ENCODE measurements at places on chromosomes 1 and 21.

GRCh38 chr1:29224356-29224837 lies 6.3 kb downstream of the MECR start:
- no peaks in the 10 kb centered on the region for H3K4me1 ChIP-seq
- H3K36me3 ChIP-seq, result no peaks in the 10 kb centered on the region
- no peaks in the 10 kb centered on the region for H3K27me3 ChIP-seq
- no peak for DNase-seq
- H3K4me3 ChIP-seq, result no peak overlapping the region

DNA sequence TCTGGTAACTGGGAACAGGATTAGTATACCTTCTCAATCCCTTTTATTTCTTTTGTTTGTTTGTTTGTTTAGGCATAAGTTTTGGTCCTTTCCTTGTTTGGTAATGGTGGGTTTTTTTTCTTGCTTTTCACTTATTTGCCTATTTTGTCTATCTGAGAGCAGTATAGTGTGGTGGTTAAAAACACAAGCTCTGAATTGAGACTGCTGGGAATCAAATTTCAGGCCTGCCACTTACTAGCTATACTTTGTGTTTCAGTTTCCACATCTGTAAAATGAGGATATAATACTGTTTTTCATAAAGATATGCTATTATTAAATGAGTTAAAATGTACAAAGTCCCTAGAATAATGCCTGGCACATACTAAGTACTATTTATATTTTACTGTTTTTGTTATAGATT lies 81.6 kb upstream of the IVNS1ABP start:
- no peaks in the 10 kb centered on the region for H3K4me1 ChIP-seq
- no peaks in the 10 kb centered on the region for H3K27me3 ChIP-seq
- no peak overlapping the region for H3K27ac ChIP-seq
- no peaks in the 10 kb centered on the region for H3K36me3 ChIP-seq

GRCh38 chr1:12125422-12126355 lies 41.1 kb upstream of the TNFRSF1B start:
- H3K4me3 ChIP-seq, result no peak overlapping the region
- no peaks in the 10 kb centered on the region for H3K27me3 ChIP-seq
- H3K4me1 ChIP-seq, result no peaks in the 10 kb centered on the region
- DNase-seq, result no peak

DNA sequence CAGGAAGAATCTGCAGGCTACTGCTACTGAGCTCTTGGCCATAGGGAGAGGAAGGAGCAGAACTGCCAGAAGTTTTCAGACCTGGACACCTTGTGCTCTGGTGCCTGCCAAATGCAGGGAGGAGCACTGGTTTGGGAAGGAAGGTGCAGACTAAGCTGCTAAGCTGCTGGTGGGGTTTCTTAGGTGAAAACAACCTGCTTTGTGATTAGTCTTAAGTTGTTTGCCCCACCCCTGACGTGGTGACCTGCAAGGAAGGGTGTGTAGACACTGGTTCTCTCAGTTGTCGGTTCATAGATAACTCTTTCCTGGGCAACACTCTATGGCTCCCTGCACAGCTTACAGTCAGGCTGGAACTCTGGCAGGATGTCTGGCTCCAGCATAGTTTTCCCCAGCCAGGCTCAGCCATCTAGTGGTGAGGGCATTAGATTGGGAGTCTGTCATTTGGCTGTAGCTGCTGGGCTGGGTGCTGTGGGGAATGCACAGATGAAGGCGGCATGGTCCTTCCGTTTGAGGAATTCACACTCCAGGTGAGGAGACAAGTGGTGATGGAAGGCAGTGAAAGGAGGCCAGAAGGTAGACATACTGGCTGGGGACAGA lies 10.3 kb upstream of the S100A10 start:
- no peak overlapping the region for H3K4me3 ChIP-seq
- no peak for DNase-seq
- H3K27ac ChIP-seq, result no peak overlapping the region
- no peaks in the 10 kb centered on the region for H3K4me1 ChIP-seq
- H3K27me3 ChIP-seq, result peaks cover 6% of the 10 kb centered on the region

- H3K27ac ChIP-seq, result no peak overlapping the region
- H3K36me3 ChIP-seq, result no peaks in the 10 kb centered on the region
- H3K4me3 ChIP-seq, result no peak overlapping the region
- no peaks in the 10 kb centered on the region for H3K4me1 ChIP-seq
- peaks cover 2% of the 10 kb centered on the region for H3K27me3 ChIP-seq
Measured at GRCh38 chr1:36584874-36585453, 102.3 kb upstream of the CSF3R start.

DNA sequence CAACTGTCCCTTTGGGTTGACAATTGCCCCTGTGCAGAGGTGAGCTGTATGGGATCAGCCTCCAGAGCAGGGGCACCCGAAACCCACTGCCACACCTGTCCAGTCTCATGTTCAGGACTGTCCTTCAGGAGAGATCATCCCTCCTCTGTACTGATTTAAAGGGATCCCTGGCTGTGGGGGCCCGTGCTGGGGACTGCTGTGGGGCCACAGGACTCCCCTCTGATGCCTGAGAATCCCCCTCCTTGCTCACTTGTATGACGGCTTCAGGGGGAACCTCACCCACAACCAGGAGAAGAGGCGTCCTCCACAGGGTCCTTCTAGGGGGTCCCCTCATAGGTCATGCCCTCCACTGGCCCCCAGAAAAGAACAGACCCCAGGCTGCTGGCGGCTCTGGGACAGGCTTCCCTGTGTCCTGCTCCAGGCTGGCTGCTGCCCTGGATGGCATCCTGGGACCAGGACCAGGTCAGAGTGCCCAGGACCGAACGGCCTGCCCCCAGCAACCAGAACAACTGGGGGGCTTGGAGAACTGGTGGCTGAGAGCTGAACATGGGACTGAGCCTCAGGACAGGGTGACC lies 77.5 kb upstream of the ACTRT2 start:
- no peaks in the 10 kb centered on the region for H3K36me3 ChIP-seq
- no peak for DNase-seq
- H3K27me3 ChIP-seq, result no peaks in the 10 kb centered on the region
- no peak overlapping the region for H3K4me3 ChIP-seq
- no peaks in the 10 kb centered on the region for H3K4me1 ChIP-seq
- H3K27ac ChIP-seq, result no peak overlapping the region

Measured in GM12878 (cell line).